ENCODE measurements at places on chromosomes 1 and 21.

DNA sequence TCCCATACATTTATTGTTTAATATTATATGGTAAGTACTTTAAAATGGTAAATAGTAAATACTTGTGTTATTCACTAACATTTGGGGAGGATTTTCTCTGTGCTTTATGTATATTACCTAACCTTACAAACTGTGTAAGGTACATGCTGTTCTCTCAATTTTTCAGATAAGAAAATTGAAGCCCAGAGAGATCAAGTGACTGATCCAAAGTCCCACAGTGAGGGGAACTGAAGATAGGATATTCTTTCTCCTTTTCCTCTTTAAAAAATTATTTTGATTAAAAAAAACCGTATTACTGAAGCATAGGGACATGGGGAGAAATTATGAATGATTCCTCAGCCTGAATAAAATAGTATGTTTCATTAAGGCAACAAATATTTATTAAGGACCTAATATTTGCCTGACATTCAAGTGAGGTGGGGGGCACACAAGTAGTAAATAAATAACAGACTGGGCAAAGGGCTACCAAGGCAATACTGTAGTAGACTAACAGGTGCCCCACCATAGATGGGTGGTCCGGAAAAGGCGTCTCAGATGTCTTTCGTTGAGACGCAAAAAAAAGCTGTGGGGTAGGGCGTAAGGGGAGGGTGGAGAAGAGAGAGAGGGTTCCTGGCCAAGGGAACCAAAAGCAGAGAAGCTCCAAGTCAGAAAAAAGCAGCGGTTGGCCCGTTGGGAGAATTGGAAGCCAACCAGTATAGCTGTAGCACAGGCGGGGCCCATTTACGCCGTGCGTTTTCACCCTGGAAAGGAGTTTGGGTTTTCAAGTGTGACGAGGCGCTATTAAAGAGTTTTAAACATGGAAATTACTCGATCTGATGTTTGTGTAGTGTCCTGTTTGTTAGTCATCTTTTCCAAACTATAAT, 944 bp upstream of the AGO3 start:
- peaks cover 4% of the 10 kb centered on the region for H3K4me1 ChIP-seq
- no peaks in the 10 kb centered on the region for H3K27me3 ChIP-seq
- peak overlapping the region; percentile 60 for H3K4me3 ChIP-seq

GRCh38 chr1:110728388-110729001, 53.8 kb upstream of the KCNA3 start:
- peaks cover 2% of the 10 kb centered on the region for H3K27me3 ChIP-seq
- no peaks in the 10 kb centered on the region for H3K4me1 ChIP-seq
- DNase-seq, result no peak
- H3K4me3 ChIP-seq, result no peak overlapping the region
- no peaks in the 10 kb centered on the region for H3K36me3 ChIP-seq
- no peak overlapping the region for H3K27ac ChIP-seq

- H3K36me3 ChIP-seq, result peaks cover 10% of the 10 kb centered on the region
- H3K4me1 ChIP-seq, result peaks cover 15% of the 10 kb centered on the region
- no peaks in the 10 kb centered on the region for H3K27me3 ChIP-seq
- no peak overlapping the region for H3K4me3 ChIP-seq
Measured at GRCh38 chr1:25817840-25818501, 1.8 kb upstream of the MTFR1L start.

- no peaks in the 10 kb centered on the region for H3K4me1 ChIP-seq
- no peaks in the 10 kb centered on the region for H3K36me3 ChIP-seq
- no peak for DNase-seq
- H3K27ac ChIP-seq, result no peak overlapping the region
Measured at GRCh38 chr1:52907068-52907811, 14.3 kb downstream of the ECHDC2 start.

DNA sequence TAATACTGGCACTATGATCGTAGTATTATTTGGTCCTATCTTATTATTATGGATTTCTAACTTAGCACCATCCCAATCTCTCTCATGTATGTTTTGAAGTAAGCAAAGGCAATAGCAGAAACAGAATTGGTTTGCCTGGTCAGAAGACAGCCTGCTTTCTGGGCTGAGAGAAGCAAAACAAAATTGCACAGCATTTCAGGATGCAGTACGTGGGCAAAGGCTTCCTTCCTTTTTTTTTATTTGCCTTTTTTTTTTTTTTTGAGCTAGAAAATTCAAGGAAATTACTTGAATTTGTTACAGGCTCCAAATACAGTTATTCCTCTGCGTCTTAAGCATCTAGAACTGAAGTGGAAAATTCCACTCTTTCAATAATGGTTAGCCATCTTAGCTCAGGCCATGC, 8.8 kb downstream of the CDA start:
- H3K27ac ChIP-seq, result no peak overlapping the region
- DNase-seq, result no peak
- H3K4me1 ChIP-seq, result peaks cover 6% of the 10 kb centered on the region
- no peak overlapping the region for H3K4me3 ChIP-seq
- H3K27me3 ChIP-seq, result no peaks in the 10 kb centered on the region

- no peak overlapping the region for H3K4me3 ChIP-seq
- no peaks in the 10 kb centered on the region for H3K27me3 ChIP-seq
- DNase-seq, result no peak
- H3K27ac ChIP-seq, result no peak overlapping the region
- H3K4me1 ChIP-seq, result no peaks in the 10 kb centered on the region
Measured at GRCh38 chr1:65558215-65558614, 137.7 kb downstream of the LEPR start.

DNA sequence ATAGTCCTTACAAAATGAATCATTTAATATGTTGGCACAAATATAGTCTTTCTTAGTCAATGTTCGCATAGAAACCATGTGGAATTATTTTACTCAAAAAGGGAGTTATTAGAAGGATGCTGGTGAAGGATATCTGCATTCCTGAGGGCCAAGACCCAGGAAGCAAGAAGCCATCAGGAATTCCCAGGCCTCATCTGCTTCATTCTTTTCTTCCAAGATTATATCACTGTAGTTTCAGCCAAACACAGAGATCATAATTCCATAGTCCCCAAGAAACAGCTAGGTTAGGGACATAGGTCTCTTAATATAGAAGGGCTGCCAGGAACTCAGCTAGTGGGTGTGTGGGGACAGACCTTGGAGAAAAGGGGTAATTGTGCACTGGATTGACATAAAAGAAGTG, 28.6 kb upstream of the DISC1 start:
- no peaks in the 10 kb centered on the region for H3K4me1 ChIP-seq
- H3K36me3 ChIP-seq, result no peaks in the 10 kb centered on the region
- no peak for DNase-seq
- H3K27me3 ChIP-seq, result no peaks in the 10 kb centered on the region
- H3K4me3 ChIP-seq, result no peak overlapping the region

- DNase-seq, result no peak
- peaks cover 10% of the 10 kb centered on the region for H3K27me3 ChIP-seq
- H3K27ac ChIP-seq, result no peak overlapping the region
- no peak overlapping the region for H3K4me3 ChIP-seq
- no peaks in the 10 kb centered on the region for H3K36me3 ChIP-seq
- no peaks in the 10 kb centered on the region for H3K4me1 ChIP-seq
Measured at GRCh38 chr1:115630342-115630741, 11.4 kb upstream of the VANGL1 start.

DNA sequence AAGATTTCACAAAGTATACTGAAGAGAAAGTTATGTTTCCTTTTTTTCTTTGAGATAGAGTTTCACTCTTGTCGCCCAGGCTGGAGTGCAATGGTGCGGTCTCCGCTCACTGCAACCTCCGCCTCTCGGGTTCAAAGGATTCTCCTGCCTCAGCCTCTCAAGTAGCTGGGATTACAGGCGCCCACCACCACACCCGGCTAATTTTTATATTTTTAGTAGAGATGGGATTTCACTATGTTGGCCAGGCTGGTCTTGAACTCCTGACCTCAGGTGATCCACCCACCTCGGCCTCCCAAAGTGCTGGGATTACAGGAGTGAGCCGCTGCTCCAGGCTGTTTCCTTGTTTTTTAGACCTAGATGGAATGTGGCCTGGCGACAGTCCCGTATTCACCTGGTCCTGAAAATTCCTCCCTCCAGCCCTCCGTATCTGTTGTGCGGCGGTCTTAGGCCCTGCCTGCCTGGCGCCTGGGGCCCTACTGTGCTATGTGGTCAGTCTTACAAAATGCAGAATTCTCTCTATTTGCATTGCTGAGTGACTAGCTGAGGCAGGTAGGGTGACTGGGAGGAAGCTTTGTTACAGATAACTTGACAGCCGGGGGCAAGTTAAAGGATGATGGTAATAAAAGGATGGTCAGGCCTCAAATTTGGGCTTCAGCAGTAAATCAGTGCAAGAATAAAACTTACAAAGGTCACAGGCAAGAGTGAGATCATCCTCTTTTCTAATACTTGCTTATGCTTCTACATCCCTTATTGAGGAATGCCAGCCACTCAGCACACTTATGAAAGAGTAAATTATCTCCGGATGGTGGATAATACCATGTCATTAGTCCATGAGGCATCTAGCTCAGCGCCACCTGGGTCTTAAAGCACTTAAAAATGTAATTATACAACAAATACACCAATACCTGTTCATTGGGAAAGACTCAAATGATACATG, 30.3 kb downstream of the PARK7 start:
- H3K4me1 ChIP-seq, result peaks cover 2% of the 10 kb centered on the region
- no peak overlapping the region for H3K4me3 ChIP-seq
- H3K27ac ChIP-seq, result no peak overlapping the region
- peaks cover 4% of the 10 kb centered on the region for H3K36me3 ChIP-seq
- DNase-seq, result peak; percentile 15
- H3K27me3 ChIP-seq, result no peaks in the 10 kb centered on the region

- DNase-seq, result peak; percentile 97
- H3K4me3 ChIP-seq, result no peak overlapping the region
- no peaks in the 10 kb centered on the region for H3K36me3 ChIP-seq
- H3K27me3 ChIP-seq, result peaks cover 3% of the 10 kb centered on the region
- peaks cover 2% of the 10 kb centered on the region for H3K4me1 ChIP-seq
Measured at GRCh38 chr1:202034683-202035462, 24.5 kb downstream of the ELF3 start.
